ENCODE measurements at places on chromosomes 16 and 17.

- DNase-seq: peak; percentile 92
Measured at GRCh38 chr17:38579934-38580333, 25.8 kb downstream of the SRCIN1 start.

DNA sequence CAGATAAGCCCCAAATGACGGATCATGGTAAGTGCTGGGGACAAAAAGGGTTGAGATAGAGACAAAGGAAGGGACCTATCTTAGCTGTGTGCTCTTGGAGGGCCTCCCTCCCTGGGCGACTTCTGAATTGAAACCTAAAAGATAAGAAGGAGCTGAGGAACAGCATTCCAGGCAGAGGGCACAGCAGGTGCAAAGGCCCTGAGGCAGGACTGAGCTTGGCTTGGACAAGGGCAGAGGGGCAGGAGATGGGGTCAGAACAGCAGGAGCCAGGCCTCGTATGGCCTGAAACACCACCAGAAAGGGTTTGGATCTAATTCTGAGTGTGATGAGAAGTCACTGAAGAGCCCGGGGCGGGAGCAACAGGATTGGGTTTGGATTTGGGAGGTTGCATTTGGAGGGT lies 75.4 kb downstream of the RTN4RL1 start:
- DNase-seq: no peak

- no peak for DNase-seq
Measured at GRCh38 chr17:72297326-72298115, 176.7 kb downstream of the SOX9 start.

- no peak for DNase-seq
Measured at GRCh38 chr17:50056961-50057330, 1.0 kb downstream of the ITGA3 start.

DNA sequence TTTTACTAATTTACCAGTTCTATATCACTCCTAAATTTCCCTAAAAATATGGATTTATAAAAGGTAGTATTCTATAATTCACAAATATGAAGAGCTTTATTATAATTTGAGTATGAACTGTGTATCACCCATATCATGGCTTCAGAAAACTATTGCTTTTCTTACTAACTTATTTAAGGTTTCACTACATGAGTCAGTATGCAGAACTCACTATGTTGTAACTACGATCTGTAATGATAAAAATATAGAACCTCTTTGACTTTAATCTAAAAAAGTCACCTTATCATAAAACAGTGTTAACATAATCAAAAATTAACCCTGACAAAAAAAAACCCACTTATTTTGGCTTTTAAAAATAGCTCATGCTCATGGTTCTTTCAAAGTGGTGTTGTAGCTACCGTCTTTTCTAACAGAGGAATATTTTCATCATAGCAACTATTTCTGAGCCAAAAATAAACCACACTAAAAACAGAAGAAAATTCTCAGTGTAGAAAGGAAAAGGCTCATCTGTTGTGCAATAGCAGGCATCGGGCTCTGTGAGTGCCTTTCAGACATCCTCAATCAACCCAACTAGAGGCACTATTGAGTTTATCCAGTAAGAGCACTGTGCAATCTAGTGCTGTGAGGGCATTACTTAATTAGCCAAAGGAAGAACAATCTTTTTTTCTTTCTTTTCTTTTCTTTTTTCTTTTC lies 42.1 kb downstream of the ITGAM start:
- no peak for DNase-seq

Data from HuH-7.5 (cell line).